ENCODE measurements at places on chromosomes 2 and 18. TPM values are rescaled to one million over a fixed set of nuclear protein-coding genes. Genes with fewer than 3 reads are reported as not detected.

Gene PDE1A
- 34.9 TPM for total RNA-seq

Gene PAX8
- 1.5 TPM for total RNA-seq

Gene LYG1
- total RNA-seq = 0.09 TPM

Gene CNTNAP5
- not detected for total RNA-seq

Gene DNMT3A
- 10.8 TPM for total RNA-seq

Gene KCNJ3
- not detected for total RNA-seq

Gene STAT4
- 0.54 TPM for total RNA-seq

Gene SATB2
- 2.3 TPM for total RNA-seq

Gene GATA6
- 22.5 TPM for total RNA-seq

Gene MC5R
- not detected for total RNA-seq

Gene DPP4
- total RNA-seq = 203 TPM

Gene ZNF385B
- total RNA-seq = 4.8 TPM

Gene ALPP
- total RNA-seq = not detected

Gene TNFRSF11A
- 0.08 TPM for total RNA-seq

Gene HRH4
- under 0.01 TPM for total RNA-seq

Gene HMSD
- total RNA-seq = 0.09 TPM

Gene PLEK
- under 0.01 TPM for total RNA-seq

Gene NEUROD1
- total RNA-seq = not detected

Gene RIT2
- total RNA-seq = not detected

Gene GRHL1
- 1.3 TPM for total RNA-seq
